Activated CD4-positive, alpha-beta T cell treated with anti-CD3 and anti-CD28 coated beads for 24 hours (primary cell): ENCODE measurements at places on chromosomes 12 and 14.

GRCh38 chr14:67140556-67140955 lies 48.7 kb upstream of the GARIN2 start:
- no peak for DNase-seq

- DNase-seq: no peak
Measured at GRCh38 chr14:68794851-68795596, 2.2 kb upstream of the ZFP36L1 start.

- no peak for DNase-seq
Measured at GRCh38 chr12:68910128-68910527, 22.8 kb downstream of the CPM start.

GRCh38 chr12:112870267-112870980 lies 36.3 kb upstream of the OAS1 start:
- no peak for DNase-seq

- no peak for DNase-seq
Measured at GRCh38 chr14:52253503-52253902, 14.0 kb upstream of the PTGDR start.

DNA sequence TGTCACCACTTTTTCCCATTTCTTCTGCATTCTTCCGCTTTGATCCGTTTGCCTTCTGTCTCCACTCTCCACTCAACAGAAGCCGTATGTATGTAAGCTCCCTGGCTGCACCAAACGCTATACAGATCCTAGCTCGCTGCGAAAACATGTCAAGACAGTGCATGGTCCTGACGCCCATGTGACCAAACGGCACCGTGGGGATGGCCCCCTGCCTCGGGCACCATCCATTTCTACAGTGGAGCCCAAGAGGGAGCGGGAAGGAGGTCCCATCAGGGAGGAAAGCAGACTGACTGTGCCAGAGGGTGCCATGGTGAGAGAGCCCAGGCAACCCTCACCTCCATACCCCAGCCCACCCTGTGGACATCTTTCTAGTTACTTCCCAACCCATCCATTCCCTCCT lies 8.3 kb downstream of the GLI1 start:
- no peak for DNase-seq

DNA sequence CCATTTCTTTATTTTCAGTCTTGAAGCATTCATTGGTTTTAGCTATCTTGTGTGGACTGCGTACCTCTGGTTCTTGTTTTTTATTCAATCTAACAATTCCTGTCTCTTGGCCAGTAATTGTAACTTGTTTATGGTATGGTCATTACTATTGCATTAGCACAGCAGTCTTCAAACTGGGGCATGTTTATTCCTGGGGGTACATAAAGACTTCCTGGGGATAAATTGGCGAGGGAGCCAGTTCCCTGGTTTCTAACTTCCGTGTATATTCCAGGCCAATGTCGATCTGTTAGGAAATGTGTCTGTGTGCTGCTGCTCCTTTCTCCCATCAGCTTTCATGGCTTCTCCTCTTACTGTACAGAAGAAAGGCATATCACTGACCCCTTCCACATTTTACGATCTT lies 13.7 kb upstream of the EVL start:
- no peak for DNase-seq

DNA sequence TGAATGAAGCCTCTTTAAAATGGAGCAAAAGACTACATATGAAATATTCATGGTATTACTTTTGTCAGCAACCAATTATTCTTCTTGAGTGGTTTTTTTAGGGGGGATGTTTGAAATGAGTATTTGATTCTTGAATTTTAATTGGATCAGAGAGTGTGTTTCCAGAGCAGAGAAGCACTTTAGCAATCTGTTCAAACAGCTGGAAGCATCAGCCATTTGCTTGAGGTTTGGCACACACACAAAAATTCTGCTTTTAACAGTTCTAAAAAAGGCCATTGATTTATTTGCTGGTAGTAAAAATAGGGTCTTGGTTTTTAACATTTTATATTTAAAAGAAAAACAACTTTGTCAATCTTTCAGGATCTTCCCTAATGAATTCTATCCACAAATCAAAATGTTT lies 292.7 kb downstream of the LRFN5 start:
- no peak for DNase-seq
